Esophagus muscularis mucosa (tissue), 4 donors: ENCODE measurements at places on chromosomes 3 and 15. TPM values are rescaled to one million over a fixed set of nuclear protein-coding genes. Genes with fewer than 3 reads are reported as not detected.

PCYT1A gene
- 62.7 TPM for total RNA-seq

DNA sequence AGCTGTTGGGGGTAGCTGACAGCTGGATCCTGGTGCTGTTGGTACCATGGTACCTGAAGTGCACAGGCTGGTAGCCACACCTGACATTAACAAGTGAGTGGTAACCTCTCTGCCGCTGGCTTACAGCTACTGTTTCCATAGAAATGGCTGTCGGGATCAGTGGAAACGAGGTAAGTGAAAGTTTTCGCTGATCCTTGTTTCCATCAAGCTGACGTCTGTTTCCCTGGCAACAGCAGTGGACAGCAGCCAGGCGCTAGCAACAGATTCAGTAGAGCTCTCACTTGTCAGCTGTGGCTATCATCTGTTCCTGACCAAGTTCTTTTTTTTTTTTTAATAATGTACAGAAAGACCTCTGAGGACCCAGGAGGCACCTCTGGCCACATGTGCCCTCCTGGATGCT, 166.2 kb downstream of the CHDH start:
- peak; percentile 87 for DNase-seq

SPATA12 gene
- total RNA-seq = not detected

FGD5 gene
- 16.2 TPM for total RNA-seq

DNA sequence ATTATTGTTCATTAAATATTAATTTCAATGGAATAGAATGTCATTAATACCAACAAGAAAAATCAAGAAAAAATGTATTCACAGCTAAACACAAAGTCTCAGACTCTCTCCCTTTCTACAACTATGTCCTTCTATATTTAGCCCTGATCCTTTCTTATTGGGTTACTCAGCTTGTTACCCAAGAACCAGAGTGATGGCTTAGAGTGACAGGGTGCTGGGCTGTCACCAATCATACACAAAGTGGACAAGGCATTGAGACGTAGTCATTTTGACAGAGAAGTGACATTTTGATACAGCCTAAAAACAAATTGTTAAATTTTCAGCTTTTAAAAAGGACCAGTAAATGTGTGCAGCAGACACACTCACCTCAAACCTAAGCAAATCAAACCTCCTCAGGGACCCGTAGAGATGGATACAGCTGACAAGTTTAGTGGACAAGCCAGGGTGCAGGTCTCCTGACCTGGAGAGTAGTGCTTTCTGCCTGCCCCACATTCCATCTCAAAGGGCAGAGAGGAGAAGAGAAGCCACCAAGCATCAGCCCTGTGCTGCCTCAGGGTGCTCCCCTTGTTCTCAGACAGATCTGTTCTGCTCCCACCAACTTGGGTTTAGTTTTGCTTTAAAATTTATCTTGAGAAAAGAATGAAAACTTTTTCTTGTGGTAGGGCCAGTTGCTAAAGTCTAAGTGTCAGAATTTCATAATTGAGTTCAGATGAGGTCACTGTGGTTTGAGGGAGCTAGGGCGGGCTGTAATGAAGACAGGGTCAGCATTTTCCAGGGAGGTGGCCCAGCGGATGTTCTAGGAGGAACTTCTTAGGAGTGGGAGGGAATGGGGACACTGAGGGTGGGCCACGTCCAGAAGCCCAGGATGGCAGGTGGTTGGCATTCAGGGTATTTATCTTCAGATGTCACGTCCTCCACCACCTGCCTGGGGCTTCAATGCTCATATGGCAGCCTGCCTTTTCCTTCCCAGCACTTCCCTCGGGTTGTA, 136.5 kb upstream of the TBL1XR1 start:
- no peak for DNase-seq

- DNase-seq = peak; percentile 98
Observed at GRCh38 chr3:170869645-170870593, at the start of gene RPL22L1. RPL22L1 (minus strand) TSS chr3:170870195; CDS start chr3:170870167, 28 bp downstream.

DNA sequence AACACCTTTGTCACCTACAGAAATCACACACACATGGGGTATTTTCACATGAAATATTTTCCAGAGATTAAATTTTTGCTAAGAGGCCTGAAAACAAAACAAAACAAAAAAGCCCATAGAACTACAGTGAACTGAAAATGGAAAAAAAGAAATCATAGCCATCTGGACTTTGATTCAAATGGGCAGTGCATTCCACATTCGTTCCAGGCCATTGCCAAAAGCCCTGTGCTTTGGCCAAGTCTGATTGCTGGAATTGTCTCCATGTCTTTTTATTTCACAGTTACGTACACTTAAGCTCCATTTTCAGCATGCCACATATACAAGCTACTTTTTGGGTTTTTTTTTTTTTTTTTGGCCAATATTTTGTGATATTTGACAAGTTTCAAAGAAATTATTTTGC, 47.1 kb downstream of the TFG start:
- no peak for DNase-seq

LRRC31 gene
- total RNA-seq = not detected

DNA sequence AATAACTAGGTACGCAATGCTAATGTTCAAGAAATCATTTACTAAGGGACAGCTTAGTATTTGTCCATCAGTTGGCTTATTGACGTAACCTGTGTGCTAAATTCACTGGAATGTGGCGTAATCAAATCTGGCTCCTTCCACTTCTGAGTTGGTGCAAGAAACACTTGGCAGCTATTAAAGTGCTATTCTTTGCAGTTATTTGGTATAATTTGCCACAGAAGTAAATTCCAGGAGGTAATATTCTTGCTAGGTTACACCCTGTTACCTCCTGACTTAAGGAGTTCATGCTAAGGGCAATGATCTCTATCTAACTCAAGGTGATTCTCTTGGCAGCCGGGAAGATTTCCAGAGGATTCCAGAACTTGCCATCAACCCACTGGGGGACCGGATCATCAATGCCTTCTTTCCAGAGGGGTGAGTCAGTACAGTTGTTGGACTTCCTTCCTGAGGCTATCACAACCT, 25.5 kb downstream of the CHP1 start:
- DNase-seq = no peak

HGD gene
- 0.69 TPM for total RNA-seq

GRCh38 chr3:65557899-65558564, 480.7 kb downstream of the MAGI1 start:
- no peak for DNase-seq

DNA sequence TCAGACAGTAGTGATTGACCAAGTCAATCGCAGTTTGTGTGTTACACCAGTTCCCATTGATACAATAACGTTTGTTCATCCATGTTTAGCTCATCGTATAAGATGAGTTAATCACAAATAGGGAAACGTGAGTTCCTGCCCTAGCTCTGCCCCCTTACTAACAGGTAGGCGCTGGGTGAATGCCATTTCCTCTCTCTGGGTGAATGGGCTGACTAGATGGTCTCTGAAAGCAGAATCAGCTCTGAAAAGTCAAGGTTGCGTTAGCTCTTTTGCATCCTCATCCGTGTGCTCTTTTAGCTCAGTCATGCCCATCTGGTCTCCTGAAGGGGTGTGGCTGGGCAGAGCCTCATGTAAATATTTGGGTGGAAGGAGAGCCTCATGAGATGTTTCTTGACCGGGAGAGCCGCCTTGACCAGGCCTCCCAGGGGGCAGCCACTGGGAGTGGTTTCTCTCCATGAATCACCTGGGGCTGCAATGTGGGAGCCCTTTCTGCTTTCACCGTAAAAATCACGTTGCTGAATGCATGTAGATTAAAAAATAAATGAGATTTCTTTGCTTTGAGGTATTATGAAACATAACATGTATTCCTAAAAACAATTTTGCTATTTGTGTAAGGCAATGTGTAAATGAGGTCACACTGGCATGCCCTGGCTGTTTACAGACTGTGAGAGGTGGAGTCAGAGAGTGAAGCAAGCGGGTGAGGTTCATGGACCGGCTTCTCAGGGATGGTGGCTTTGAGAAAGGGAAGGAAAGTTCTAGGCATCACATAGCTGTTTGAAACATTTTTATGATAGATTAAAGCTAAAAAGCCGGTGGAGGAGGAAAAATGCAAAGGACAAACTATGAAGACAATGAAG, 108.4 kb upstream of the RASGRP1 start:
- DNase-seq = no peak

SEMA3B gene
- total RNA-seq = 44.2 TPM

DNA sequence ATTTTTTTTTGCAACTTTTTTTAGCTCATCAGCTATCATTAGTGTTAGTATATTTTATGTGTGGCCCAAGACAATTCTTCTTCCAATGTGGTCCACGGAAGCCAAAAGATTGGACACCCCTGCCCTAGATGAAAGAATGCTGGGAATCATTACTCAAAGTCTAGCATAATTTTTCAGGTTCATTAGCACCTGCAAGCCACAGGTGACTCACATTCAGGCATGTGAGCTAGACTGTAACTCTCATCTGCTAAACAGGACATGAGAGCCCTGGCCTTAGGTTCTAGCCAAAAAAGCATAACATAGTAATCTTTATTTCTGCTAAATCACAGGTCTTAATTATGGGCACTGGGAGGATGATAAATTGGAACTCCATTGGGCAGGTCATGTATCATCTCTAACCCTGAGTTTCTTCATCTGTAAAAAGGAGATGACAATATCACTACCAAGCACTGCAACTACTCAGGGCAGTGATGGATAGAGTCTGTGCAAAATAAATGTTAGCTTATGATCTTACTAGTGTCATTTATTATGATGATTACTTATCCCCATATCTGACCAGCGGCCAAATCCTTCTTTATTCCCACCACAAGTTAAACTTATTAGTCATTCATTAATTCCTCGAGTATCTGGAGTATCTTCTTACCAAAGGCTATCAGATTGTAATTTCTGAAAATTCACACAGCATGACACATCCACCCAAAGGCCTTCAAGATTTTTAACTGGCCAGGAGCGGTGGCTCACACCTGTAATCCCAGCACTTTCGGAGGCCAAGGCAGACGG, 125.0 kb downstream of the PLD1 start:
- no peak for DNase-seq

DNA sequence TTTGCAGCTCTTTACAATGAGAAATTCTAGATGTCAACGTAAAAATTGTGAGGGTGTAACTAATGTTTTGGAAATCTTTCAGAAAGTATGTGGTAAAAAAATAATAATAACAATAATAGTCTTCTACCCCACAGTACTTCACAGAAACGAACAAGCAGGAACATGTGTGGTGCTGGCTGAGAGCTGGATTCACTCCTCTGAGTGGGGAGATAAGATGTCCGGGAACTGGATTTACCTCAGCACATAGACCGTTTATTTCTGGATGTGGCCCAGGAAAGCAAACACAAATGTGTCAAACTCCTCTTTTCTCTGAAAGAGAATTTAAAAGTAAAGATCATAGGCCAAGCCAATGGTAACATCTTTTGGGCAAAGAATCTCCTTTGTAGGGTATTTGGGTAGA, 103.4 kb downstream of the SLC49A4 start:
- no peak for DNase-seq

- no peak for DNase-seq
Observed at GRCh38 chr15:40257656-40258450, 19.0 kb downstream of the PAK6 start.

MNS1 gene
- total RNA-seq = 0.45 TPM

- DNase-seq = no peak
Observed at GRCh38 chr3:194306771-194307640, 44.1 kb downstream of the CPN2 start.

GRCh38 chr15:71066983-71067382, 48.3 kb upstream of the THSD4 start:
- DNase-seq = no peak

DNA sequence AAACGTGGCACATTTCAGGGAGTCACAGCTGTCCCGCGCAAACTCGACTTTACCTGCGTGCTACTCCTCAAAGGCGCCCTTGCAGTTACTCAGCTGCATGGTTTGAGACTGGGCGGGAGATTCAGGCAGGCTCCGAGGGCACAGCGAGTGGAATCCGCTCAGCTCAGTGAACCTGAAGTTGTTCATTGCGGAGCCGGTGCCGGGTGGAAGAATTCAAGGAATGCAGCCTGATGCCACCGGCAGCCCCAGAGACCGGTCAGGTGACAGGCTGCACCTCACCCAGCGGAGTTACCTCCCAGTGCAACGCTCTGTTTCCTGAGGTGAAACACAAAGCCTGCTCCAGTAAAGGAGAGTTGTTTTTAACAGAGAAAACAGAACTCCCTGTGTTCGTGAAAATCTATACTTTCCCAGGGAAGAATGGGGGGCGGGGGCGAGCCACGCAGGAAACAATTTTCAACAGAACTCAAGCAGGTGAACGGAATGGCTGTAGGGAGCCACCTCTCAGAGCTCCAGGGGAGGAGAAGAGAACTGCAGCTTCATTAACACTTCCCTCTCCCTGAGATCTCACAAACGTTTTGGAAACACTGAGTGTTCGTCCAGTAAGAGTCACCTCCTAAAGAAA, 3.8 kb downstream of the VEPH1 start:
- peak; percentile 78 for DNase-seq

EIF4E3 gene
- 39.7 TPM for total RNA-seq

GRCh38 chr3:37987751-37988179, 2.8 kb upstream of the VILL start:
- DNase-seq = no peak

GRCh38 chr3:193545304-193545703, 9.4 kb downstream of the ATP13A4 start:
- no peak for DNase-seq

DNA sequence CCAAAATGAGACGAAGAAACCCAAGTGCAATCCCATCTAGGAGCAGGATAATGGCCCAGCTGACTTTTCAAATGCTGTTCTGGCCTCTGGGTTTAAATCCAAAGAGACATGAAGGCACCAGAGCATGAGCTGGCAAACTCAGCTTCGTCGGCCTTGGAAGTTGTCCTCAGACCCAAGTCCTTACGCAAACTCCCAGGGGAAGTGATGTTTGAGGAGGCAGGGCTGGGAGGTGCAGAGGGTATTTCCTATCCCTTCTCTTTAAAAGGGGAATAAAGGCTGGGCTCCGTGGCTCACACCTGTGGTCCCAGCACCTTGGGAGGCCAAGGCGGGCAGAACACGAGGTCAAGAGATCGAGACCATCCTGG, 68.9 kb upstream of the HERC1 start:
- no peak for DNase-seq

SCAANT1 gene
- not detected for total RNA-seq

GOLGA8G gene
- 0.23 TPM for total RNA-seq

C2CD4A gene
- total RNA-seq = not detected
